ENCODE measurements at places on chromosomes 3 and 15. TPM values are rescaled to one million over a fixed set of nuclear protein-coding genes. Genes with fewer than 3 reads are reported as not detected.

ATP13A5 gene
- total RNA-seq: not detected

SYNPR gene
- not detected for total RNA-seq

INKA1 gene
- total RNA-seq: 1.0 TPM

CLDN1 gene
- 0.07 TPM for total RNA-seq

ABI3BP gene
- total RNA-seq: not detected

KIAA1143 gene
- total RNA-seq: 32.5 TPM

ZPLD1 gene
- total RNA-seq: not detected
